ENCODE measurements at places on chromosomes 2 and 18.
A peak's percentile ranks its signal among the peaks of the same experiment; 100 is the strongest.

DNA sequence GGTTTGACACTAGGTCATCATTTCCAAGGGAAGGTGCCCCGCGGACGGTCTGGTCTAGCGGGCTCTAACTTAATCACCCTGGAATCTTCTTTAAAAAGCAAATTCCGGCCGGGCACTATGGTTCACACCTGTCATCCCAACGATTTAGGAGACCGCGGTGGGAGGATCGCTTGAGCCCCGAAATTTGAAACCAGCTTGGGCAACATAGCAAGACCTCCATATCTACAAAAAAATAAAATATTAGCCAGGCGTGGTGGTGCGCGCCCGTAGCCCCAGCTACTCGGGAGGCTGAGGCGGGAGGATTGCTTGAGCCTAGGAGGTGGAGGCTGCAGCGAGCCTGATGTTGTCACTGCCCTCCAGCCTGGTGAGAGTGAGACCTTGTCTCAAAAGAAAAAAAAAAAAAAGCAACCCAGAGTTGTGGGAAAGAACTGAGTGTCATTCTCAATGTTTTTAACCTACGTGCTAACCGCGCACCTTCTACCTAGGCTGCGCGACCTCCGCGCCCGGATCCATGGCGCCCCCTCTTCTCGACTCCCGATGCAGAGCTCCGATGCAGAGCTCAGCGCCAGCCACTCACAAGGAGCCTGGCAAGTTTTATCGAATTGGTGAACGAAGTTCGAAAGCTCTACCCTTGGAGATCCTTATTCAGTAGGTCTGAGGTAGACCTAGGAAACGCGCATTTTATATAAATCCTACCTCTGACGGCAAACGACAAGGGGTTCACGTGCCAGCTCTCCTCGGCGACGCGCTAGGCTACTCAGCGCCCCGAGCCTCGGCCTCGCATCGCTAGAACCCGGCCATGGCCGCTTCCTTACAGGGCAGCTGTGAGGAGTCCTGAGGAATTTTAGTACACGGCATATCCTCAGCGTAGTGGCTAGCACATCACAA is 888 bp upstream of the TWSG1 start:
- DNase-seq, result no peak

DNA sequence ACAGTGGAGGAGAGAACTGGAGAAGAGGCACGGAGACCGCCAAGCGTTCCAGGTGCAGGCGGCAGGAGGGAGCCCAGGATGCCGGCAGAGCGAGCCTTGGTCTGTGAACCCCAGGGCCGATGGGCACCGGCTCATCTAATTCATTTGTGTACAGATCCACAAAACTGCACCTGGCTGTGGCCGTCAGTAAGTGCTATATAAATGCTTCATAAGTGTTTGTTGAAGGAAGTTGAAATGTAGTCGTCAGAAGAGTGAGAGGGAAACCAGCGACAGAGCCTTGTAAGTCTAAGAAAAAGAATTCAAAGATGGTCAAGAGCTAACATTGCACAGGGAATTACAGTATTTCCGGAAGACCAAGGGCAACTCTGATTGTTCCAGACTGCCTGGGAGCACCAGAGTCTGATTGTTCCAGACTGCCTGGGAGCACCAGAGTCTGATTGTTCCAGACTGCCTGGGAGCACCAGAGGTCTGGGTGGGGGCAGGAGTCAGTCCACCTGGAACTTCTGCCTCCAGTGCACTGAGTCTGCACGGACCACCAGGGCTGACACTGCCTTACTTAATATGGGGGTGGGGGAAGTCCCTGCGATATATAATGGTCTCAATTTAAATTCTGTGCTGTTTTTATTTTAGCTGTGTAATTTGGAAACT is 112.3 kb downstream of the BCL2 start:
- DNase-seq, result no peak

- no peak for DNase-seq
Observed at GRCh38 chr2:239674981-239675825, 274.4 kb upstream of the HDAC4 start.

- no peak for DNase-seq
Observed at GRCh38 chr2:63983986-63984605, 35.1 kb downstream of the VPS54 start.

GRCh38 chr2:157441072-157441454 is 2.8 kb downstream of the CYTIP start:
- DNase-seq, result peak; percentile 77

GRCh38 chr2:192500550-192501200 is 305.9 kb upstream of the TMEFF2 start:
- no peak for DNase-seq

- DNase-seq, result peak; percentile 73
Observed at GRCh38 chr2:7427293-7428060, 510.3 kb downstream of the RNF144A start.

DNA sequence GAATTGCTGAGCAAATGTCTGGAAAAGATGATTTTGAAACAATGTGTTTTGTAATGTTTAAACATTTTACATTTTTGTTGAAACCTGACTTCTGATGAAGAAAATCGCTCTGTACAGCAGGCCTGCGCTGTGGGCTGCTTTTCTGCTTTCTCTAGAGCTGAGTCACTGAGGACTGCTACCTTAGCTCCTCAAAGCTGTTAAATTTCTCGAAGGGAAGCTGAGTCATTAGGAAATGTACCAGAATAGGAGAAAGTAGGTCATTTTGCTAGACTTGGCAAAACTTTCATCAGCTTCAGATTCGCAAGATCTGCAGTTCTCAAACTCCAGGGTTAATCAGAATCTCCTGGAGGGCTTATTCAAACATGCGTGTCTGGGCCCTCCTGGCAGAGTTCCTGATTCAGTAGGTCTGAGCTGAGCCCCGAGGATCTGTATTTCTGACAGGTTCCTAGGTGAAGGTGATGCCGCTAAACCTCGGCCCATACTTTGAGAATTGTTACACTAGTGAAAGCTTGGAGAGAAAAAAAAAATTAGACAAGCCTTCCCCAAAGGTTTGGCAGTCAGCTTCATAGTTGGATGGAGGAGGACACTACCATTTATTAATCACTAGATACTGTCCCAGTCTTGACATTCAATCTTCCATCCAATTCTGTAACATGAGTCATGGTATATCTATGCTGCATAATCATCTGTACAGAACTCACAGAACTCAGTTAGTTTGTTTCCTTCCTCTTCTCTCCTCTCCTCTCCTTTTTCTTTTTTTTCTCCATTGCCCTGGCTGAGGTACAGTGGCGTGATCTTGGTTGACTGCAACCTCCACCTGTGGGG is 297.6 kb downstream of the PARD3B start:
- DNase-seq, result peak; percentile 5

DNA sequence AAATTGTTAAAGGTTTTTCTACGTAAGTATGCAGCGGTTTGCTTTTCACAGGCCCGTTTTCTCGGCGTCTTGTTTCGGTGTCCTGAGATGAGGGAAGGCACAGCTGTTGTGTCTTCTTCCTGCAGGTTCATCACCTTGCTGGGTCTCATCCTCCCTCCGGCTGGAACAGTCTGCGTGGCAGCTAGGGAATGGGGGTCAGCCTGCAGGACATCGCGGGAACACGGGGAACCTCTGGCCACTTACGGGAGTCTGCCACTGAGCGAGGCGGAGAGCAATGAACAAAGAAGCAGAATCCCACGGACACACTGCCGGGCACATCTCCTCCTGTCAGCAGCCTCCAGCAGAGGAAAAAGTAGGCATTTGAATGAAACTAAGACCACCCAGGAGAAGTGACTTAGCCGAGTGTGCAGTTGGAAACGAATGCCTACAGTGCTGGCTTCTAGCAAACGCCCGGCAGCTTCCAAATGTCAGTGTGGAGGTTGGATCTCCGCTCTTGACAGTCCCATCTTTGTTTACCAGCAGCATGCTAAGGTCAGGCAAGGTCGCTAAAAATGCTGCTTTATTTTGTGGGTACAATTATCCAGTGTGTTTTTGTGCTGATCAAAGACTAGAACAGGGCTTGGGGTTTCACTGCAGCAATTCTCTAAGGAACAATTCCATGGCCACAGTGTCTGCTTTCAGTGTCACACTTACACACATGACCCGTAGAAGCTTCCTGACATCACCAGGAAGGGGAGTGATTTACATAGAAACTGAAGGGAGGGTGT is 109.8 kb upstream of the SEC11C start:
- DNase-seq, result no peak

GRCh38 chr18:63405986-63406385 is 16.3 kb downstream of the VPS4B start:
- no peak for DNase-seq

DNA sequence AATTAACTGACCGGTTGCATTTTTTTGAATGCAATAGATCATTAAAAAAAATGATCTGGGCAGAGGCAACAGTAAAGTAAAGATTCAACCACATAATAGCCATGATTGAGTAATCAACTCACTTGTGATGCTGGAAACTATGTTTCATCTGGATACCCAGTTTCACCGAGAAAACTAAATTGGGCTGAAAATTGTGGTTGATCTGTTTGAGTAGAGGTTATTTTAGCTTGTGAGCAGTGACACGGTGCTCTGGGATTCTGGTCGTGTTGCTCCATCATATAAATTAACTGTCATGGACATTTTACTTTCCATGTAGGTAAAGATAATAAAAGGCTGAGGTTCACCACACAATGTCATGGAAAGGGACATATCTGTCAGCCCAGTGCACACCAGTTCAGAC is 58.7 kb downstream of the CD226 start:
- DNase-seq, result no peak

DNA sequence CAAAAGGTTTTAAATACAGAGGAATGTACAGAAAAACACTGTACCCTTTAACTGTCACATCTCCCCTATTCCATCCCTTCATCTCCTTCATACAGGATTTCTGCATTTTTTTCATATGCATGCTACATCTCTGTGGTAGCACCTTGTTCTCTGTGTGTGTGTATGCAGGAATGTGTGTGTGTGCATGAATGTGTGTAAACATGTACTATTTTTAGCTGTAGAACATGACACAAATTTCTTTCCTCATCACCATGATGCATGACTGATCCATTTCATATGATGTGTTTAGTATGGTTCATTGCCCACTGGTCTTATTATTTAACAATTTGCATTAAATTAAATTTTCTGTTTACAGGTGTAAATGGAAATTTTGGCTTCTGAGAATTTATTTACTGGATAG is 21.5 kb upstream of the ZEB2 start:
- no peak for DNase-seq

DNA sequence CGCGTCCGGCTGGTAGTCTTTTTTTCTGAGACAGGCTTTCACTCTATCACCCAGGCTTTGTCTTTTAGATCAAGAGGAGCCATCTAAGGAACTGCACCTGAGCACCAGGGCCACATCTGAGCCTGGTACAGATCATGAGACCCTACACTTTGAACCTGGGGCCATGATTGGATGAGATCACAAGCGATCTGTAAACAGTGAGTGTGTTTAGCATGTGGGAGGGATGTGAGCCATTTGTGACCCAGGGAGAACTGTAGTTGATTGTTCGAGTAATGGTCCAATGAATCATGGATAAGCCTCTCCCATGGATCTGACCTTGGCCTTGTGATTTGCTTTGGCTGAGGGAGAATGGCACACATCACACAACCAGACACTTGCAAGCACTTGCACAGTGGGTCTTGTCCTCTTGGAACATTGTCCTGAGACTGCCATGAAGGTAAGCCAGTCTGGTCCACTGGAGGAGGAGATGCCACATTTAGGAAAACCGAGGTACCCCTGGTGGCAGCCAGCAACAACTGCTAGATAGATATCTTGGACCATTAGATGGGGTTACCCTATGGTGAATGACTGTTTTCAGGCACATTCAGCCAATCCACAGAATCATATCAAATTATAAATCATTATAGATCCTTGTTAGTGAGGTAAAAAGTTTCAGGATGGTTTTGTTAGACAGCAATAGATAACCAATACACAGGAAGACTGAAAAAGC is 19.5 kb upstream of the DTNB start:
- no peak for DNase-seq

DNA sequence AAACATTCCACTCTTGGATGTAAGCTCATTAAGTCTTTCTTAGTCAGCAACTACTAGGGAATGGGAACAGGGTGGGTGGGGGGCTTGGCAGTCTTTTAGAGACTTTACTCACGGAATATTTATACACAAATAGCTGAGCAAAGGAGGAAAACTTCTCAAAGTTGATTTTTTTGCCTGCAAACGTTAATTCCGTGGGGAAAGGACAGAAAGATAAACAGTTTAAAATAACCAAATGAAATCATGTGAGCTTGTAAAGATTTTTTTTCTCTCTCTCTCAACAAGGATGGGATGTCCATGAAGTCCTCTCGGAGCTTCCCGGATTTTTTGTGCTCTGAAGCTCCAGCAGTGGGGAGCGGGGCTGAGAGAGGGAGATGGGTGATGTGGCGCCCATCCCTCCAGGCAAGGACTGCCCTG is 32.2 kb upstream of the MAT2A start:
- no peak for DNase-seq

DNA sequence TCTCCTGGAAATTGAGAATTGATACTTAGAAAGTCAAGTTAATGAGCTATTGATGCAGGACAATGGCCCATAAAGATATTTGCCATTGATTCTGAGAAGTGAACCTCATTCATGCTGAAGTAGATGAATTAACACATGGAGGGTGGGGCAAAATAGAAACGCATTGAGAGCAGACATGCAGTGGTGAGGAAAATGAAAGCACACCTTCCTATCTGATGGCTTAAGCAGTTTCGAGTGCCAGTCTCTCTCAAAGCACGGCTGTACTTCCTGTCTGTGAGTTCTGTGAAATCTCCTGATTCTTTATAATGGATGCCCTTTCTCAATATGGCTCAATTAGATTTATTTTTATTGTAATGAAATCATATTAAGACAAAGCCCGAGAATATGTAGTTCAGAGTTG is 247.0 kb downstream of the TMX3 start:
- no peak for DNase-seq

- no peak for DNase-seq
Observed at GRCh38 chr2:216392945-216393840, 19.1 kb upstream of the SMARCAL1 start.

GRCh38 chr2:128868686-128869551 is 550.3 kb upstream of the HS6ST1 start:
- DNase-seq, result no peak

- DNase-seq, result no peak
Observed at GRCh38 chr2:167729911-167730310, 517.5 kb downstream of the STK39 start.

GRCh38 chr2:239767021-239767905 is 257.9 kb downstream of the NDUFA10 start:
- DNase-seq, result no peak

- no peak for DNase-seq
Observed at GRCh38 chr18:7332452-7332851, 101.6 kb downstream of the LRRC30 start.

DNA sequence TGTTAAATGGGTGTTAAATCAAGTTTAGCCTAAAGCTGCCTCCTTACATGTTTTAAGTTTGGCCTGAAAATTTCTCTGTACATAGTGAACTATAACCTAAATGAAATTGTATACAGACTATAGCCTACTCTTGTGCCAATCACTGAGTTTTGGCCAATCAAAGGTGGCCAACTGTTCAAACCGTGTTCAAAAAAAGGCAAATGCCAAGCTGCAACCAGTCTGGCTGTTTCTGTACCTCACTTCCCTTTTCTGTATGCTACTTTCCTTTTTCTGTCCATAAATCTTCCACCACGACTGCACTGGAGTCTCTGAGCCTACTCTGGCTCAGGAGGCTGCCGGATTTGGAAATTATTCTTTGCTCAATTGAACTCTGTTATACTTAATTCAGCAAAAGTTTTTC is 121.0 kb downstream of the SPOPL start:
- DNase-seq, result no peak

All from CD4-positive, alpha-beta T cell treated with Interleukin-12 subunit alpha and Interleukin-12 subunit beta, for 1 hour (primary cell).